Ovary (tissue), 10 donors: ENCODE measurements at places on chromosomes 4 and X.

DNA sequence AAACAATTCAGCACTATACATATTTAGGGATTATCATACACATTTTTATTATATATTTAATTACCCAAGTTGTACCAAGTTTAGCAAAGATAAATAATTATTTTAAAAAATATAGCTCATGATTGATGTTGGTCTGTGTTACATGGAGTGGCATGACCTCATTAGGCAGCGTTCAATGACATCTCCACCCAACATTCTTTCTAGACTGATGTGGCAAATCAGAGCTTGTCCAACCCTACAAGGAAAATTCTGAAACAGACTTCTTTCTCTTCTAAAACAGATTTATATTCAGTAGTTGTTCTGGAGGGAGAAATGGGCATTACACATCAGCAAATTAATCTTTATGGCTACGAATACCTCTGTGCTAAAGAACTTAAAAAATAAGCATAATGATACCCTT is 189.7 kb downstream of the PDGFC start:
- no peaks in the 10 kb centered on the region for H3K27me3 ChIP-seq
- no peaks in the 10 kb centered on the region for H3K36me3 ChIP-seq
- no peak overlapping the region for H3K27ac ChIP-seq
- H3K4me3 ChIP-seq = no peak overlapping the region

GRCh38 chr4:28225689-28226353 is 1365.2 kb downstream of the STIM2 start:
- H3K4me1 ChIP-seq = no peaks in the 10 kb centered on the region
- no peak for DNase-seq

- no peaks in the 10 kb centered on the region for H3K27me3 ChIP-seq
Measured at GRCh38 chr4:71415491-71415890, 76.7 kb downstream of the SLC4A4 start.

GRCh38 chr4:119190354-119190753 is 22.2 kb upstream of the USP53 start:
- no peak for DNase-seq
- no peaks in the 10 kb centered on the region for H3K27me3 ChIP-seq
- no peak overlapping the region for H3K4me3 ChIP-seq
- no peaks in the 10 kb centered on the region for H3K36me3 ChIP-seq

DNA sequence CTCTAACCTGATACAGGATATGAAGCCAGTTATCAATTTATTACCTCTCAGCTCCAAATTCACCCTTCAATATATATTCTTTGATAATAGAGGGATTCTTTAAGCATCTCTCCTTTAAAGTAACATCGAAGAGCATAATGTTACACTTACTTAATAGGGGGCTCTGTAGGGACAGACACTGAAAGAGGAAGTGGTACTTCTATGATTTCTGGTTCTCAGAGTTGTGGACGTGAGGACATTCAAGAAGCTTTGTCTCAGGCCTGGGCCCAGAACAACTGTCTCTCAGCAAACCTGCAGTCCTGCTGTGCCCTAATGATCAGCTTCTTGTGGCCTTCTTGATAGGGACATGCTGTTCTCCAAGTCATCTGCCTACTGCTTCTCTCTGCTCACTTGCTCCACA is 4.2 kb upstream of the ZXDB start:
- H3K4me3 ChIP-seq = no peak overlapping the region
- H3K4me1 ChIP-seq = no peaks in the 10 kb centered on the region
- H3K27me3 ChIP-seq = no peaks in the 10 kb centered on the region

- H3K36me3 ChIP-seq = no peaks in the 10 kb centered on the region
- H3K4me3 ChIP-seq = no peak overlapping the region
- no peaks in the 10 kb centered on the region for H3K4me1 ChIP-seq
- H3K27ac ChIP-seq = no peak overlapping the region
- DNase-seq = no peak
Measured at GRCh38 chr4:1971456-1972200, 37.1 kb downstream of the NELFA start.

GRCh38 chrX:123807835-123808416 is 51.9 kb upstream of the XIAP start:
- H3K36me3 ChIP-seq = no peaks in the 10 kb centered on the region
- H3K4me1 ChIP-seq = no peaks in the 10 kb centered on the region
- no peak for DNase-seq
- no peak overlapping the region for H3K27ac ChIP-seq
- H3K27me3 ChIP-seq = no peaks in the 10 kb centered on the region

- H3K27ac ChIP-seq = no peak overlapping the region
- H3K4me1 ChIP-seq = peaks cover 4% of the 10 kb centered on the region
- peak; percentile 22 for DNase-seq
- H3K27me3 ChIP-seq = no peaks in the 10 kb centered on the region
Measured at GRCh38 chr4:141046255-141046654, 87.0 kb downstream of the RNF150 start.

DNA sequence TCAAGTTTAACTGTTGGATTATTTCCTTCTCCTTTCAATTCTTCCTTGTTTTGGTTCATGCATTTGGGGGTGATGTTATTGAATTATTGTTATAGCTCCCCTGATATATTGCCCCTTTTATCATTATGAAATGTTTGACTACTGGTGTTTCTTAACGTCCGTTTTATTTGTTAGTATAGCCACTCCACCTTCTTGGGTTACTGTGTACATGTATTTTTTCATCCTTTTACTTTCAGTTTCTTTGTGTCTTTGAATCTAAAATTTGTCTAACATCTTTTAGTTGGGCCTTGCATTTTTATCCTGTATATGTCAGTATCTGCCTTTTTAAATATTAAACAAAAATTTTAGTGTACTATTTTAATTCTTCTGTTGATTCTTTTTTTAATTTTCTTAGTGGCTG is 88.7 kb downstream of the TNIP2 start:
- DNase-seq = no peak
- H3K4me1 ChIP-seq = peaks cover 1% of the 10 kb centered on the region
- no peak overlapping the region for H3K4me3 ChIP-seq
- no peak overlapping the region for H3K27ac ChIP-seq
